Osteoblast (primary cell): ENCODE measurements at places on chromosomes 6 and 20. TPM values are rescaled to one million over a fixed set of nuclear protein-coding genes. Genes with fewer than 3 reads are reported as not detected.

Gene RFX6
- total RNA-seq, result not detected in 2 replicates

Gene OOEP
- 0.36 and 0.59 TPM in 2 replicates for total RNA-seq

Gene BPIFB4
- not detected in 2 replicates for total RNA-seq

Gene SIRPD
- total RNA-seq, result not detected in 2 replicates

Gene IL17F
- not detected in 2 replicates for total RNA-seq

Gene CGA
- total RNA-seq, result not detected in 2 replicates
